ENCODE measurements at places on chromosomes 13 and 19.

GRCh38 chr13:32150239-32150638, 118.7 kb downstream of the FRY start:
- no peak for DNase-seq

DNA sequence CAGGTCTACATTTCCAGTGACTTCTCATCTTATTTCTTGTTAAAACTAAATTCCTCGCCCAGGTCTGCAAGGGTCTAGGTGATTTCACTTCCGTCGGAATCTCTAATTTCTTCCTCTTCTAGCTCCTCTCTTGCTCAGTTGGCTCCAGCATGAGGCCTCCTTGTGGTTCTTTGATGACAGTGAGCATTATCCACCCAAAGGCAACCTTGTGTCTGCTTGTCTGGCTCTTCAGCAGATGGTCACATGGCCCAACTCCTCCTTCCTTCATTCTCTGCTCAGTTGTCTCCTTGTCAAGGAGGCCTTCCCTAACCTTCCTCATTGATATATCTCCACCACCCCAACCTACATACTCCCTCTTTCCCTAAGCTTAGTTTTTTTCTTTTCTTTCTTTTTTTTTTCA, 1391.4 kb downstream of the EFNB2 start:
- DNase-seq: no peak

DNA sequence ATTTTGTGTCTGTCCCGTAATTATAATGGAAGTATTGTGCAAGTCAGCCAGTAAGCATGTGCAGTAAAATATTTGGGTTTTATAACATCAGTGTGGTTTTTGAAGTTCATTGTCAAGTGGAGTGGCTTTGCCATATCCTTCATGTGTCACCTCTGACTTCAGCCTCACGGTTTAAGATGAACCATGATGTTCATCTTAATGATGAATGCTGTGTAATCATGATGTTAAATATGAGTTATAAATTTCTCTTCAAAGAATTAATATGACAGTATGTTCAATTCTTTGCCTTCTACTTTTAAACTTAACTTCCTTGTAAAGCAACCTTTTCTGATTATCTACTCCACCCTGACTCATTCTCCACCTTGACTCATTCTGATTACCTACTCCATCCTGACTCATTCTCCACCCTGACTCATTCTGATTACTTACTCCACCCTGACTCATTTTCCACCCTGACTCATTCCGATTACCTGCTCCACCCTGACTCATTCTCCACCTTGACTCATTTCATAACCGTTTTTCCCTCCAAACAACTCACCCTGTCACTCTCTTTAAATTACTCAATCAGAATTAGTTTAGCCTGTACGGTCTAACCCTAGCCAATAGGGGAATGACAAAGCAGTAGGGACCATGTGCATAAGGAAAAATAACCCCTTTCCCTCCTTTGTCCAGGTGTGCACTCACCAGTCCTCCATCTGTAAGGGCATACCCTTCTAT, 50.3 kb upstream of the ANKRD10 start:
- DNase-seq: no peak

DNA sequence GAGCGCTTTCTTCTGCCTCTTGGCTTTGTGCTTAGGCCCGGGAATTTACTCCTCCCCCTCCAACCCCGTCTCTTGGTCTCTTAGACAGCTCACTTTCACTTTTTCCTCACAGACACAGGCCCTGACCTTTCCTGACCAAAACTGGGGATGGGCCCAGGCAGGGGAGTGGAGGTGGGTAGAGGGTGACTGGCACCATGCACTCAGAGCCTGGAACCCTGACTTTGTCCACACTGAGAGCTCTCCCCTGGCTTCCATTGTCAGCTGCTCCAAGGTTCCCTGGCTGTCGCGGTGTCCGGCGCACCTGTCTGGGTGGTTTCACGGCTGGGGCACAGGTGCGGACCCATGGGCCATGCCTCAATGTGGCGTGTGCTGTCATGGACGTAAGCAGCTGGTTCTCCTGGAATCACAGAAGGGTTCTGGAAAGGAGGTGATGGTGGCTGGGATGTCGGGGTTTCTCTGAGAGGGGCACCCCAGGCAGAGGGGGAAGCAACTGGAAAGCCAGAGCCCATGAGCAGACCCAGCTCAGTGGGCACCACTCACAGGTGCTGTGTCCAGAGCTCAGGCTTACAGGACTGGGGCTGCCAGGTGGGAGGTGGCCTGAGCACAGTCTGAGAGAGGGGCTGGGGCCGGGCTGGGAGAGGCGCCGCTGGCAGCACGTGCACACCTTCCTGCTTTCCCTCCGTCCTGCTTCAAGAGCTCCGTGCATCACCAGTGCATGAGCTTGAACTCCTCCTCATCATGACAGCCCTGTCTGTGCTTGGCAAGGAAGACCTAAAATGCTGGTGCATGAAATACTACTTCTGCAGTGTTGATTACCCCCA, 28.0 kb upstream of the C1QTNF9 start:
- DNase-seq: no peak

- DNase-seq: no peak
Observed at GRCh38 chr13:76759877-76760276, 126.3 kb downstream of the KCTD12 start.

- no peak for DNase-seq
Observed at GRCh38 chr13:34469196-34469986, 472.7 kb upstream of the NBEA start.

- DNase-seq: no peak
Observed at GRCh38 chr19:22606212-22606553, 27.9 kb upstream of the ZNF492 start.

DNA sequence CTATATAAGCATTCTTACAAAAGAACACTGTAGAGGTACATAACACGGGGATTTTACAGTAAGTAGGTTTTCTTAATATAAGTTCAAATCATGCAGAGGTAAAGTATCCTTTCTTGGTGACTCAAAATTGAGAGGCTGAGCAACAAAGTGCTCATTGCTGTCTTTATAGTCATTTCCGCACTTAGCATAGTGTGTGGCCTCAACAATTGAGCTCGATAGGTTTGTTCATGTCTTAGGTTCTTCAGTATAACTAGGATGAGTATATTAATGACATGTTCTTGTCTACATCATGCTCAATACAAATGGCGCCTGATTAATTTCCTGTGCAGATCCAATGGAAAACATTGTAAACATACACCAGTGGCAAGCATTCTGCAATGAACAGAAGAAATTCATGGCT, 1.4 kb downstream of the WDFY2 start:
- DNase-seq: no peak

DNA sequence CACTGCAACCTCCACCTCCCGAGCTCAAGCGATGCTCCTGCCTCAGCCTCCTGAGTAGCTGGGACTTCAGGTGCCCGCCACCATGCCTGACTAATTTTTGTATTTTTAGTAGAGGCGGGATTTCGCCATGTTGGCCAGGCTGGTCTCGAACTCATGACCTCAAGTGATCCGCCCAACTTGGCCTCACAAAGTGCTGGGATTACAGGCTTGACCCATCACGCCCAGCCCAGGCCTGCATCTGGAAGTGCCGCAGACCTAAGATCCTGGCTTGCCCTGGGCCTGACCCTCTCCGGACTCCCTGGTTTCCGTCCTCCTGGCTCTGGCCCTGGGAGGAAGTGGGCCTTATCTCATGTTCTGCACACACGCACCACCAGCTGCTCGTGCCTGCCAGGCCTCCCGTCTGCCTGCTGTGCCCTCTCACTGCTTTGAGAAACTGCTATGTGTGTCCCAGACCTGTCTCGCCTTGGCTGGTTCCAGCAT, 4.7 kb upstream of the PTGIR start:
- DNase-seq: no peak

- DNase-seq: no peak
Observed at GRCh38 chr19:3350014-3350663, 16.2 kb upstream of the NFIC start.

- DNase-seq: no peak
Observed at GRCh38 chr13:105329359-105329758, 1206.1 kb downstream of the EFNB2 start.

DNA sequence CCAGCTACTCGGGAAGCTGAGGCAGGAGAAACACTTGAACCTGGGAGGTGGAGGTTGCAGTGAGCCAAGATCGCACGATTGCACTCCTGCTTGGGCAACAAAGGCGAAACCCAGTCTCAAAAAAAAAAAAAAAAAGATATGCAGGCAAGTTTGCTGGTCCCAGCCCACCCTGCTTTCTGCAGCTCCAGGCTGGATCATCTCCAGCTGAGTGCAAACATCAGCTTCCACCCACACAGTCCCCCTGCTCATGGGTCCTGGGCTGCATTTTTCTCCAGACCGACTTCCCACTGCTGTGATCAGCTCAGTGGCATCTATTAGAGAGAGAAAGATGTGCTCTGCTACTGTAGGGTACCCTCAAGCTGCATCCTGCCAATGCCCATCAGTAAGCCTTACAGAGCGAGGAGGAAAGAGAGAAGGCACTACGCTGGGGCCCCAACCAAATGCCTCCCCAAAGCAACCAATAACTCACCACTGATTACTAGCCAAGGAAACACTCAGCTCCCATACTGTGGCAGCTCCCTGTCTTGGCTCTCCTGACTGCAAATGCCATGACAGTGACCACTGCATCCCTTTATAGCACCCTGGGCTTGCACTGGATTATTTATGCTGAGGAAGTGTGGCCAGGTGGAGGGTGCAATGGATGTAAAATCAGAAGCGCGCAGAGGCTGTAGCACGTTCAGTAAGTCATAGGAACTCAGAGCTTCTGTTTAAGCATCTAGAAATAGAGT, 170.9 kb upstream of the ZNF507 start:
- no peak for DNase-seq

- no peak for DNase-seq
Observed at GRCh38 chr13:23808803-23809202, 80.4 kb downstream of the MIPEP start.
